Vagina (tissue), 2 donors: ENCODE measurements at places on chromosomes 7 and 10.
A peak's percentile ranks its signal among the peaks of the same experiment; 100 is the strongest.

DNA sequence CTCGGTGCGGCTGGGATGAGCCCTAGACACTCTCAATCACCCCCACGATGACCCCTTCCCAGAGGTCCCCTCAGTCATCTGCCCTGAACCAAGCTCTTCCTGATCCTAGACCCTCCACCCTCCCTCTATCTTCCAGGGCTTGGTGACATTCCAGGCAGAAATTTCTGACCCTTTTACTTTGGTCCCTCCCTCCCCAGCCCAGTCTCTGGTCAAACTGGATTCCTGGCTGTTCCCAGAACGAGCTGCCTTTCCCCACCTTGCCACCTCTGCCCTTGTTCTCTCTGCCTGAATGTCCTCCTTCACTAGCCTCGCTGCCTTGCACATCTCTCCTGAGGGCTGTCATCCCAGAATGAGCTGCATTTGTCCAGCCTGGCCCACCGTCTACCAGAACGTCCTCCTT, 1.3 kb upstream of the CLDN4 start:
- DNase-seq, result no peak
- H3K36me3 ChIP-seq, result no peaks in the 10 kb centered on the region
- H3K27me3 ChIP-seq, result no peaks in the 10 kb centered on the region
- H3K4me1 ChIP-seq, result peaks cover 53% of the 10 kb centered on the region

GRCh38 chr10:20648263-20648874, 248.7 kb downstream of the NEBL start:
- no peak for DNase-seq
- no peaks in the 10 kb centered on the region for H3K27me3 ChIP-seq
- H3K4me3 ChIP-seq, result no peak overlapping the region
- H3K4me1 ChIP-seq, result no peaks in the 10 kb centered on the region

DNA sequence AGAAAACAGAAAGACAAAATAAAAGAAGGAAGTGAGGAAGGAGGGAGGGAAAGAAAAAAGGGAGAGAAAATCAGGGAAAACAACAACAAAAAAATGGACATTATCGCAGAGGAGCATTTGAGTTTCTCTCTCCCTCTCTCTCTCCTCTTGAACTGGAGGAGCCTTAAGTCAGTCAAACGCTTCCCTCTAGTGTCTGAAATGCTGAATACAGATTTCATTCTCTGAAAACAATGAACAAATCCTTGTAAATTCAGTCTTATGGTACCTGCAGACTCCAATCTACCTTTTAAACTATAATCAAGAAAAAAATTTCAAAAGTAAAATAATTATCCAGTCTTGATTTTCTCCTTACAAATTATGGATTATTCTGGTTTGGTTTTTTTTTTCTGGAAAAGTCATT, 89.2 kb upstream of the PFKP start:
- H3K27ac ChIP-seq, result no peak overlapping the region
- no peaks in the 10 kb centered on the region for H3K4me1 ChIP-seq
- no peaks in the 10 kb centered on the region for H3K36me3 ChIP-seq
- no peak for DNase-seq

GRCh38 chr10:69317626-69318105, 39.4 kb downstream of the HK1 start:
- peak overlapping the region; percentile 71 for H3K4me3 ChIP-seq
- peak overlapping the region; percentile 95 for H3K27ac ChIP-seq
- H3K27me3 ChIP-seq, result no peaks in the 10 kb centered on the region

GRCh38 chr10:127948791-127949190, 41.9 kb downstream of the PTPRE start:
- H3K36me3 ChIP-seq, result no peaks in the 10 kb centered on the region
- no peaks in the 10 kb centered on the region for H3K4me1 ChIP-seq
- H3K4me3 ChIP-seq, result no peak overlapping the region
- no peaks in the 10 kb centered on the region for H3K27me3 ChIP-seq
- H3K27ac ChIP-seq, result no peak overlapping the region
